Activated gamma-delta T cell treated with anti-CD3 and anti-CD28 coated beads, Interleukin-2, amount 50 U/mL, for 16 hours (primary cell): ENCODE measurements at places on chromosomes 2 and 18.

DNA sequence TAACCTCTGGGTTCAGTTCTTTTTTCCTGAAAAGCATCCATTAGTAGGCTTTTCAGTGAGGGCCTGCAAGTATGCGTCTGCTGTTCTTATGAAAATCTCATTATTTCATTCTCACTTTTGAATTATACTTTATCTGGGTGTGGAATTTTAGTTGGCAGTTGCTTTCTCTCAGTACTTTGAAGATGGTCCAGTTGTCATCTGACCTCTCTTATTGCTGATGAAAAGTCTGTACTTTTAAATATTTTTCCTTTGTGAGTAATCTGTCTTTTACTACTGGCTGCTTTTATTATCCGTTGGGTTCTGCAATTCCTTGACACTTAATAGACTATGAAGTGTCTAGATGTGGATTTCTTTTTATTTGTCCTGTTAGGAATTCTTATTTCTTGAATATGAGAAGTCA is 307.8 kb downstream of the CYP26B1 start:
- DNase-seq: no peak

- DNase-seq: no peak
These were observed 167.9 kb upstream of the NXPH2 start for GRCh38 chr2:138948070-138948539.

DNA sequence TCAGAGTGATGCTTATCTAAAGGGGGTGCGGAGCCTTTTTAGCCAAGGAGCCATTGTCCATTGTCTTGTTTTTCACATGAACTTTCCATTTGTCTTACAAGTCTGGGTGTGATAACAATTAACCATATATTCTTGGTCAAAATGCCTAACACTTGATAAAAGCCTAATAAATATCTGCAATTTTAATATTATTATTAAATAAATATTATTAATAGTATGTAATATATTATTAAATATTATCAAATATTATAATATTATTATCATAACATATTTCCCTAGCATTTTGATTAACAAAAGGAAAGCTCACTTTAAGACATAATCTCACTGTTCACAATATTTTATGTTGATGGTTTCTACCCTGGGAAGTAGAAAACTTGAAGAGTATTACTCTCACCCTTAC is 1143.6 kb upstream of the GYPC start:
- no peak for DNase-seq

- no peak for DNase-seq
These were observed 152.5 kb upstream of the GLI2 start for GRCh38 chr2:120583121-120583520.

GRCh38 chr18:59751186-59751585 is 54.0 kb upstream of the CCBE1 start:
- no peak for DNase-seq

DNA sequence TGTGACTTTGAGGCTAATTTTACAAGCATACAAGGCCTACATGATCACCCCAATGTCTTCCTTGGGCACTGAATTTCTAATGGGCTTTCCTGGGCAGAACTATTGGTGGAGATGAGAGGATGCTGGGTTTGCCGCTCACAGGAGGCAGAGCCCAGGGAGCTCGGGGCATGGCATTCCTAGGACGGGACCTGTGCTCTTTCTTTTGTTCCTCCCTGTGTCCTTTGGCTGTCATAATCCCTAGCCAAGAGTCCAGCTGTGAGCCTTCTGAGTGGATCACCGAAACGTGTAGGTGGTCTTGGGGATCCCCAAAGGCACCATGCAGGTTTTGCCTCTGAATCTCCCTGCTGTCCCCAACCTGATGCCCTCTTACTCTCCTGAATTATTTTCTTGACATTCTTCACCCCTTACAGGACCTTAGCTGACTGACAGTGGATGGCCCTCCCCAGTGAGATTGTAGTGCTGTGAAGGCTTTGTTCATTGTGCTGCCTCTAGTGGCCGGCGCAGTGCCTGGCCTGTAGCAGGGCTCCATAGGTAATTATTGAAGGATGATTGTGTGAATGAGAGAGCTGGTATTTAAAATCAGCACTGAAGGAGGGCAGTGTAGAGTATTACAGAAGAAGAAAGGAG is 221.9 kb downstream of the ZNF407 start:
- DNase-seq: no peak

- no peak for DNase-seq
These were observed 31.6 kb upstream of the ROCK2 start for GRCh38 chr2:11376071-11376470.

GRCh38 chr2:124112966-124113365 is 87.9 kb downstream of the CNTNAP5 start:
- DNase-seq: no peak

DNA sequence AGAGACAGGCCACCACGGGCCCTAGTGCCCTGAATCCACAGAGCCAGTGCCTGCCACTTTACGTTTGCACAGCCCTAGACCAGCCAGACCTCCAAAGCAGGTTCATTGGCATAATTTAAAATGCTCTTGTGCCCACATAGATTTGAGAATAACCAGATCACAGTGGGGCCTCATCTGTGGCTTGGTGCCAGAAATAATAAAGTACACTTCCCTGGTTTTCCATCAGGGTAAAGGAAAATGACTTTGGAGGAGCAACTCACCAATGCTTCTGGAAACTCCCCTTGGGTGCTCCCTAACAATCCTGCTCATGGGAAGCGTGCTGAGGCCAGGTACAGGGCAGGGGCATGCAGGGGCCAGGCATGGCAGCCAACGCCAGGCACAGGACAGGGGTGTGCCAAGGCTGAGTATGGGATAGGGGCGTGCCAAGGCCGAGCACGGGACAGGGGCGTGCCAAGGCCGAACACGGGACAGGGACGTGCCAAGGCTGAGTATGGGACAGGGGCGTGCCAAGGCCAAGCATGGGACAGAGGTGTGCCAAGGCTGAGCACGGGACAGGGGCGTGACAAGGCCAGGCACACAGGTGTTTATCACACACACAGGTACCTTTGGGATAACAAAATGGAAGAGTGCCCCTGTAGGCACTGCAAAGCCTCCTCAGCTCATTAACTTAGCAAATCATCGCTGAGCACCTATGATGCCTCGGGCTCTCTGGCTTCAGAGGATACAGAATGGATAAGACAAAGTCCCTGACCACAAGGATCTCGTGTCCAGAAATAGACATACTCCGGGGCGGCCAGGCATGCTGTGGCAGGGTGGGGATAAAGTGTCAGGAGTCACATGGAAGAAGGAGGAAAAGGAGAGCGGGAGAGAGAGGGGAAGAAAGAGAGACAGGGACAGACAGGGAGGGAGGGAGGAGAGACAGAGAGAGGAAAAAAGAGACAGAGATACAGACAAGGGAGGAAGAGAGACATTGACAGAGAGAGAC is 334.7 kb downstream of the EIPR1 start:
- DNase-seq: no peak

GRCh38 chr2:143085125-143085784 is 44.0 kb upstream of the ARHGAP15 start:
- DNase-seq: no peak

DNA sequence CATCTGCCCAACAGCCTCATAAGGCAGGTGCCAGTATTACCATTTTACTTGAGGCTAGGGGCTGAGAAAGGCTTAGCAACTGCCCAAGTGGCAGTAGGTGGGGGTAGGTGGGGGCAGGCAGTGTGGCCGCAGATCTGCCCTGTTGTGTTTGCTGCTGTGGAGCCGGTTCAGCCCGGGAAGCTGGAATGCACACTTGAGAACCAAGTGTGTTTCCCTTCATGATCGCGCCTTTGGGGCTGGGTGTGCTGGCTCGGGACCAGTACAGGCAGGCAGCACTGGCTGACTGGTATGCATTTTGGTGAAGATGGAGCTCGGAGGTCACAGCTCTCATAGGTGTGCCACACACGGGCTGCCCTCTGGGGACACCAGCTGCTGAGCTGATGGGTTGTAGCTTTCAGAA is 85.1 kb downstream of the CABLES1 start:
- no peak for DNase-seq

DNA sequence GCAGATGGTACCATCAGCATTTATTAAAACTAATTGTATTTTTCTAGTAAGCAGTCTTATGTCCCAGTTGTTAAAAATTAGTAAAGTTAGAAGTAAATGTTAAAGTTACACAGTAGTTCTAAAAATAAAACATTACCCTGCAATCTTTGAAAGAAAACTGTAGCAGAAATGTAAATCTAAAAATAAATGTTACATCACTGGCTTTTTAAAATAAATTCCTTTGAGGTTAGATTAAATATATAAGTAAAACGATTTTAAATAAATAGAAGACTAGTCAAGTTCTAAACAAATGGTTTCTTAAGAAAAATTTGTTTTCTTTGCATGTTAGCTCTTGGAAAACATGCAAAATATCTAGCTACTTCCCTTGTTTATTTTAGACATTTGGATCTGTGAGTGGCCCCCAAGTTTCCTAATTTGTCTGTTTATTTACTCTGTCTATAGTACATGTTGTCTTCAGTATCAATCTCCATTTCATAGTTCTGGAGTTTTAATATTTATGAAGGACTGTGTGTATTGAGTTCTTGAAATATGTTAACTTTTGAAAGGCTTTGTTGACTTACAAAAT is 58.2 kb downstream of the GLS start:
- no peak for DNase-seq

- no peak for DNase-seq
These were observed 48.8 kb upstream of the SMAD7 start for GRCh38 chr18:48999569-48999968.

GRCh38 chr2:42199626-42200025 is 30.5 kb downstream of the EML4 start:
- no peak for DNase-seq

DNA sequence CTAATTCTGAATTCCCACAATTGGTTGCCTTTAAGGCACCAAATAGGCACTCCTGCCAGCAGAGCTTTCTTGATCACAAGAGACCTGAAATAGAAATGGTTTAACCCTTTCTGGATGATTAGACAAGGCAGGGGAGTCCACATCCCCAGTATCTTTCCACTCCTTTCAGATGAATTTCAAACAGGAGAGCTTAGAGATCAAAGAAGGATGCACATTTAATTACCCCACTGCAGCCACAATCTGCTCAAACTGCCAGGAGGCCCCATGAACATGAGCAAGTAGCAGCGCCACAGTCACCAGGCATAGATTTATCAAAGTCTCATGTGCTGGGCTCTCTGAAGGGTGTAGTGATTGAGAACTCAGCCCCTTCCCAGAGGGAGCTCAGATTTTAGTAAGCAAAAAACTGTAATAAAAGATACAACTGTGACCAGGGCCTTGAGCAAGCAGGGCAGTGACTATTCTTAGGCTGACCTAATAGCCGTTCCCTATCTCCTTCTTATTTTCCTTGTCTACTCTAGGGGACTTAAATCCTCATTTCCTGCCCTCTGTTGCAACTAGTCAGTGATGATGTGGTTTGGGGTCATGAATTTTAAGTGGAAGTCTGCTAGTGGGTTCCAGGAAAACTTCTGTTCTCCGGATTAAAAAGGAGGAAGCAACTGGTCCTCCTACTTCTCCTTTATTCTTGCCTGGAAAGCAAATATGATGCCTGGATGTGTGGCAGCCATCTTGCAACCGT is 53.7 kb downstream of the SLC4A3 start:
- DNase-seq: no peak

DNA sequence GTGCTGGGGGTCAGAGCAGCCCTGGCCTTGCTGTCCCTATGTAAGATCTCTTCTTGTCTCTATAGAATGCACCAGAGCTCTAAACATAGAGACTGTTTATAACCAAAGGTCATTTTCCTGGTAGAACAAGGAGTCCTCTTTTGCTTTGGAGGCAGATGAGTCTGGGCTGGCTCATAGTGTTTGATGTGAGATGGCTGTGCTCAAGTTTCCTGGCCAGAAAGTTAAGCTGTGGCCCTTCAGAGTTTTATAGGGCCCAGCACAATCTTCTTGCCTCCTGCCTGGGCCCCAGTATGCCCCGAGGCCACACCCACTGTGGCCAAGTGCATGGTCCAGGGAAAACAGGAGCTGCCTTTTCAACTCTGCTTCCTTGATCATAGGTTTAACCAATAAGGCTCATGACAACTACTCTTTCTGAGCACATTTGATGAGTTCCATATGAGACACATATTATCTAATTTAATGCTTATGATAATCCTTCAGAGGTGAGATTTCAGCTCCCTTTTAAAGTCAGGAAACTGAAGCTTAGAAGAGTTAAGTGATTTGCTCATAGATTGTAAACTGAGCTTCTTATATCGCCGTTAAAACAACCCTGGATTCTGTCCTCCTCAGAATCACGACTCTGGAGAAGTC is 66.3 kb downstream of the MYCN start:
- no peak for DNase-seq

GRCh38 chr2:237191714-237192081 is 106.0 kb downstream of the COPS8 start:
- no peak for DNase-seq

GRCh38 chr2:133486771-133487191 is 81.5 kb downstream of the NCKAP5 start:
- DNase-seq: no peak

GRCh38 chr2:225274751-225275150 is 124.8 kb upstream of the NYAP2 start:
- no peak for DNase-seq

- no peak for DNase-seq
These were observed 44.2 kb upstream of the SLC39A10 start for GRCh38 chr2:195612611-195613495.

DNA sequence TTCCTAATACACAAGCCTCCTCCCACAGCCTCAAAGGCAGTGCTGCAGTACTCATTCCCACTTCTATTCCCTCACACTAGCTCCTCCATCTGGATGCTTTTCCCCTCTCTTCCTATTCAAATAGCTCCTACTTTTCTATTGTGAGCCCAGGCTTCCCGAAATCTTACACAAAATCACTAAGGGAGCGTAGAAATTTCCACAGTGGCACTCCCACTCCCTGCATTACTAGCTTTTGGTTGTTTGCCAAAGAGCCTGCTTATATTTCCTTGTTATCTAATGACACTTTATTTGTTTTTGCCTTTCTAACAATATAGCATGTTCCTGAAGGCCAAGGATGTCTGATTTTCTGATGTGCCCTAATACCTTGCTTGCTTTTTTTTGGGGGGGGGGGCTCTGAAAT is 10.9 kb downstream of the EPAS1 start:
- DNase-seq: no peak

GRCh38 chr18:1094409-1094808 is 189.7 kb downstream of the ADCYAP1 start:
- no peak for DNase-seq

GRCh38 chr18:58538604-58539386 is 90.1 kb downstream of the ALPK2 start:
- no peak for DNase-seq

- DNase-seq: no peak
These were observed 275.3 kb downstream of the RAD51AP2 start for GRCh38 chr2:17242813-17243485.

GRCh38 chr2:104430852-104431251 is 423.1 kb upstream of the POU3F3 start:
- no peak for DNase-seq

- no peak for DNase-seq
These were observed 12.8 kb downstream of the NOSTRIN start for GRCh38 chr2:168814939-168815907.
